Prostate gland (tissue), 2 donors: ENCODE measurements at places on chromosomes 7 and 10. TPM values are rescaled to one million over a fixed set of nuclear protein-coding genes. Genes with fewer than 3 reads are reported as not detected.

Gene UPP1
- 4.9 TPM for total RNA-seq

Gene CDCA7L
- 17.7 TPM for total RNA-seq

Gene EPO
- total RNA-seq, result not detected

Gene ZNF518A
- 42.4 TPM for total RNA-seq

Gene HABP2
- total RNA-seq, result not detected

Gene MALSU1
- 52.1 TPM for total RNA-seq

Gene GIMAP8
- total RNA-seq, result 2.5 TPM

Gene ITGA8
- total RNA-seq, result 10.3 TPM

Gene HSPA12A
- total RNA-seq, result 5.7 TPM

Gene SYT15
- total RNA-seq, result 1.6 TPM

Gene BEND7
- 10.1 TPM for total RNA-seq
